ENCODE measurements at places on chromosomes 5 and 9. TPM values are rescaled to one million over a fixed set of nuclear protein-coding genes. Genes with fewer than 3 reads are reported as not detected.
A peak's percentile ranks its signal among the peaks of the same experiment; 100 is the strongest.

The FCN2 gene
- not detected for total RNA-seq

GRCh38 chr9:115115924-115116323, 2.0 kb downstream of the TNC start:
- peak overlapping the region; percentile 84 for H3K4me3 ChIP-seq
- DNase-seq, result no peak
- no peaks in the 10 kb centered on the region for H3K27me3 ChIP-seq
- peaks cover 26% of the 10 kb centered on the region for H3K36me3 ChIP-seq
- H3K27ac ChIP-seq, result no peak overlapping the region

The FBXL7 gene
- 13.2 TPM for total RNA-seq

DNA sequence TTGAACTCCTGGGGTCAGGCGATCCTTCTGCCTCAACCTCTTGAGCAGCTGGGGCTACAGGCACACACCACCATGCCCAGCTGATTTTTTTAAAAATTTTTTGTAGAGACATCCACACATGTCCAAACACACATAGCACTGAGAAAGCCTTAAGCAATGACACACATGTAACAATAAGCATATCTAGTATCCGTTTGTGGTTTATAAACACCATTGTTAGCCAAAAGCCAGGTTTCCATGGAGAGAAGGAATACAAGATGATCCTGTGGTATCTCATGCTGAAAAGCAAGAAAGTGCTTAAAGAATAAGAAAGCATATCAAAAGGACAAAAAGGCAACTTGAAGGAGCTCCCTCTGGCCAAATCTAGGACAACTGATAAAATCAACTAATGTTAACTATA, 29.7 kb upstream of the SLC1A3 start:
- H3K4me1 ChIP-seq, result no peaks in the 10 kb centered on the region
- no peaks in the 10 kb centered on the region for H3K27me3 ChIP-seq
- H3K4me3 ChIP-seq, result no peak overlapping the region
- DNase-seq, result no peak
- H3K36me3 ChIP-seq, result no peaks in the 10 kb centered on the region

GRCh38 chr5:438481-438981, 4.4 kb upstream of the EXOC3 start:
- no peak overlapping the region for H3K4me3 ChIP-seq
- peak; percentile 32 for DNase-seq
- no peaks in the 10 kb centered on the region for H3K27me3 ChIP-seq
- no peaks in the 10 kb centered on the region for H3K4me1 ChIP-seq
- no peaks in the 10 kb centered on the region for H3K36me3 ChIP-seq

The HRH2 gene
- total RNA-seq, result 3.4 TPM

DNA sequence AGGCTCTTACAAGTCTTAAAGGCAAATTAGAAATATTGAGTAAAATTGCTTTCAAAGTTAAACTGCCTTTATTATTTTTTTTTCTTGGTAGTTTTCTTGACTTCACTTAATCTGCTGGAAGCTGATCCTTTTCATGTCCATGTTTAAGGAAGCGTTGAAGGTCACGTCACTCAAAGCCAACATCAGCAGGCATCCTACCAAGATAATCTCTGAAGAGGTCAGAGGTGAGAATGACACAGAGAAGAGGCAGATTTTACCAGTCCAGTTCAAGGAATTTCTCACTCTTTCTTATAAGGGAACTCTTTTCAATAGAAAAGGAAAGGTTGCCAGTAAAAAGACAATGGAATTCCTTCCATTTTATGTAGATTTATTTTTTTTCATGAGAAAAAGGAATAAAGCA, 259.8 kb downstream of the ANXA1 start:
- peak overlapping the region; percentile 45 for H3K27ac ChIP-seq
- no peaks in the 10 kb centered on the region for H3K36me3 ChIP-seq
- no peaks in the 10 kb centered on the region for H3K27me3 ChIP-seq
- no peaks in the 10 kb centered on the region for H3K4me1 ChIP-seq
- no peak overlapping the region for H3K4me3 ChIP-seq

DNA sequence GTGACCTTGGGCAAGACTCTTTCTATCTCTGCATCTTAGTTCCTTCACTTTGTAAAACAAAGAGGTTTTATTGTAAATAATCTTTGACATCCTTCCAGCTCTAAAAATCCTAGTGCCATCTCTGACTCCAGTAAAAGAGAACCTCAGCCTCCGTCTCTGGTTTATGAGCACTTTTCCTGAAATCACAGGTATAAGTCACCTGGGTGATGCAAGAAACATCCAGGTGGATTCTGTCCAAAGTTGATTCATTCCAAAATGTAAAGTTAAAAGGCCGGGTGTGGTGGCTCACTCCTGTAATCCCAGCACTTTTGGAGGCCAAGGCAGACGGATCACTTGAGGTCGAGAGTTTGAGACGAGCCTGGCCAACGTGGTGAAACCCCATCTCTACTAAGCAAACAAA, 21.1 kb upstream of the UBAP2 start:
- H3K4me1 ChIP-seq, result peaks cover 19% of the 10 kb centered on the region
- no peak overlapping the region for H3K27ac ChIP-seq
- DNase-seq, result no peak
- no peak overlapping the region for H3K4me3 ChIP-seq
- H3K36me3 ChIP-seq, result no peaks in the 10 kb centered on the region
- H3K27me3 ChIP-seq, result no peaks in the 10 kb centered on the region
